ENCODE measurements at places on chromosomes 1 and 21. TPM values are rescaled to one million over a fixed set of nuclear protein-coding genes. Genes with fewer than 3 reads are reported as not detected.

Gene GIPC2
- total RNA-seq: not detected

Gene GPR52
- total RNA-seq: not detected

Gene CFAP126
- total RNA-seq: 0.33 TPM

Gene MYOG
- total RNA-seq: not detected

Gene SLC25A34
- total RNA-seq: 0.48 TPM
